ENCODE measurements at places on chromosomes 4 and X. TPM values are rescaled to one million over a fixed set of nuclear protein-coding genes. Genes with fewer than 3 reads are reported as not detected.

Gene SRPK3
- not detected for total RNA-seq

Gene AP1S2
- total RNA-seq: 21.4 TPM

Gene SSX1
- not detected for total RNA-seq

Gene SLC2A9
- 1.4 TPM for total RNA-seq

Gene SHISA3
- 0.35 TPM for total RNA-seq

Gene CSN1S1
- total RNA-seq: not detected

Gene GPRASP2
- 0.15 TPM for total RNA-seq

Gene CT45A5
- total RNA-seq: not detected

Gene UGT8
- 0.29 TPM for total RNA-seq

Gene ABCG2
- total RNA-seq: 1.8 TPM

Gene CXCL13
- not detected for total RNA-seq

Gene TRIML1
- not detected for total RNA-seq

Gene CHRDL1
- not detected for total RNA-seq

Gene TCEAL4
- total RNA-seq: 5.0 TPM

Gene XG
- not detected for total RNA-seq

Gene LRCH2
- not detected for total RNA-seq

Gene TRIM60
- not detected for total RNA-seq

Gene DIPK2B
- not detected for total RNA-seq

Gene FHL1
- 15.9 TPM for total RNA-seq

Gene PHEX
- 1.1 TPM for total RNA-seq
